Gastroesophageal sphincter (tissue), 4 donors: ENCODE measurements at places on chromosomes 3 and 15.
A peak's percentile ranks its signal among the peaks of the same experiment; 100 is the strongest.

- no peak for ATAC-seq
Measured at GRCh38 chr15:40769274-40770146, at the start of gene C15orf62. TSS of gene C15orf62 (plus strand) at chr15:40769980. CDS start at chr15:40770496, 516 bp downstream.

GRCh38 chr15:63833021-63833696 lies 589 bp downstream of the HERC1 start:
- ATAC-seq, result peak; percentile 76

DNA sequence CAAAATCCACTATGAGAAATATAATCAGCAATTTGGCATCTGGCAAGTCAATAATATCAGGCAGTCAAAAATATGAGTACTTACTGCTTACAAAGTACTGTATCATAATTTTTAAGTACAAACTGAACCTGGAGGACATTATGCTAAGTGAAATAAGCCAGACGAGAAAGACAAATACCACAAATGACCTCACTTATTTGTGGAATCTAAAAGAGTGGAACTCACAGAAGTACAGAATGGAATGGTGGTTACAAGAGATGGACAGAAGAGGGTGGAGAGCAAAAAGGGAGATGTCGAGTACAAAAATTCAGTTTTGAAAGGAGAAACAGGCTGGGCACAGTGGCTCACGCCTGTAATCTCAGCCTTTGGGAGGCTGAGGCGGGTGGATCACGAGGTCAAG lies 12.4 kb downstream of the PCYT1A start:
- ATAC-seq, result no peak

DNA sequence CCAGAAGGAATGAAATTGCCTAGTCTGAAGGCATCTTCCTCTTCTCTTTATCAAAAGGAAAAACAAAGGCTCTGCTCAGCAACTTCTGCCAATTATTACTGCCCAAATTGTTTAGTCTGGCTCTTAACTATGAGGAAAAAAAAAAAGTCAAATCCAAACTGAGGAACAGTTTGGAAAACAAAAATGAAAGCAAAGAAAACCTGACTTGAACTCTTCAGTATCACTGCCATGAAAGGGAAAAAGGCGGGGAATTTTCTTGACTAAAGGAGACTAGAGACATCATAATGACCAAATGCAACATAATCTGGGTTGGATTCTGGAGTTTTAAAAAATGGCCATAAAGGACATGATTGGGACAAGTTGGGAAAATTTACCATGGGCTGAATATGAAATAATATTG lies 156.3 kb downstream of the STT3B start:
- no peak for ATAC-seq

DNA sequence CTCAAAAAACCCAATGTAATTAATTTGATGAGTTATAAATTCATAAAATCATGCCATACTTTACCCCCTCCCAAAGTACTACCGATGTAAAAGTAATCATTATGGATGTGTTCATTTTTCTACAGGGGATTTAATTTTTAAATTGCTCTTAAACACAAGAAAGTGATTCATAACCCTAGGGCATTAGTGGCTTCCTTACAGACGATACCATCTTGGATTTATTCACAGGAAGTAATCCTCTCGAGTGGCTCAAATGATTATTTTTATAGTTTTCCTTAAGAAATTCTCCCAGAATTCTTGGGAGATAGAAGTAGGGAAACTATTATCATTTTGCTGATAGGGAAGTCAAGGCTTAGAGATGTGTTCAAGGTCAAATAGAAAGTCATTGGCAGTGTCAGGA lies 80.9 kb downstream of the PEX5L start:
- ATAC-seq, result no peak

DNA sequence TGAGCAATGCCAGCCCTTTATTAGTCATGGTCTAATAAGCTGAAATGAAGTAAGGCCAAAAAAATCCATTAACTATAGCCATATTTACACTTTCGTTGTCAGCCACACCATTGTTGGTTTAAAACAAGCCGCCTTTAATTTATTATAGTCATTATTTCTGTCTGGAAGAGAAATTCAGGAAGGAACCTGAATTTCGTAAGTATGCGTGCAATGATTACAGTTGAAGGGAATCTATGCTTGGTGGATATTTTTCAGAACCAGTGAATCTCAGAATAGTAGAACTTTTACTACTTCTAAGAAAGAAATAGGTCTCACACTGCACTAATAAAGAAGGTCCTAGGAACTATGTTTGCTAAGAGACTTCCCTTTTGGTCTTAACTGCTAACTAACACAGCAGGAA lies 59.1 kb downstream of the FAM43A start:
- no peak for ATAC-seq
